ENCODE measurements at places on chromosomes 11 and 22.

- DNase-seq, result no peak
Measured at GRCh38 chr11:73392108-73393010, 16.2 kb downstream of the RELT start.

DNA sequence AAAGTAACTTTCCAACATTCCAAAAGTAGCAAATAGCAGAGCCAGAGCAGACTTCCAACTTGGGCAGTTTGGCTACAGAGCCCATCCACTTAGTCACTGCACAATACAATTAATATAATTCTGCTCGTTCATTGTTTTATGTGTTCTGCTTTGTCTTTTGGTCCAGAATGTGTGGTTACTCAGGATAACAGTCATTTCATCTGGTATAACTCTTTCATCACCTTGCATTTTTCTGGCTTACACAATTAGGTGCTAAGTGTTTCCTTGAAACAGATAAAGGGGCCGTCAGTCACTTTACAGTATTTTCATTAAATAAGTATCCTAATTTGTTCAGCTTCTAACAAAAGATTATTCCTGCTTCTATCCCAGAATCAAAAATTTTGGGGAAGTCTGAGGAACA, 87.2 kb downstream of the LARGE2 start:
- DNase-seq, result no peak

DNA sequence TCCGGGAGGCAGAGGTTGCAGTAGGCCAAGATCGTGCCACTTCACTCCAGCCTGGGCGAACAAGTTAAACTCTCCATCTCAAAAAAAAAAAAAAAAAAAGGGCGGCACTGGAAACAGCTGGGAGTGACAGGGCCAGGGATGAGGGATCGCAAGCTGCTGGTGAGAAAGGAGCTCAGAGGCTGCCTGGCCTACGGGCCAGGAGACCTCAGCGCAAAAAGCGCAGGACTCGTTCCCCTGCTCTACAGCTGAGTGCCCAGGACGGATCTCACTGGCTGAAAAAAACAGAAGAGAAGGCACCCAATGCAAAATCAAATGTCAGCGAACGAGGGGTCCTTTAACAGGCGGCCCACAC, 650 bp upstream of the NUP50 start:
- DNase-seq, result no peak

DNA sequence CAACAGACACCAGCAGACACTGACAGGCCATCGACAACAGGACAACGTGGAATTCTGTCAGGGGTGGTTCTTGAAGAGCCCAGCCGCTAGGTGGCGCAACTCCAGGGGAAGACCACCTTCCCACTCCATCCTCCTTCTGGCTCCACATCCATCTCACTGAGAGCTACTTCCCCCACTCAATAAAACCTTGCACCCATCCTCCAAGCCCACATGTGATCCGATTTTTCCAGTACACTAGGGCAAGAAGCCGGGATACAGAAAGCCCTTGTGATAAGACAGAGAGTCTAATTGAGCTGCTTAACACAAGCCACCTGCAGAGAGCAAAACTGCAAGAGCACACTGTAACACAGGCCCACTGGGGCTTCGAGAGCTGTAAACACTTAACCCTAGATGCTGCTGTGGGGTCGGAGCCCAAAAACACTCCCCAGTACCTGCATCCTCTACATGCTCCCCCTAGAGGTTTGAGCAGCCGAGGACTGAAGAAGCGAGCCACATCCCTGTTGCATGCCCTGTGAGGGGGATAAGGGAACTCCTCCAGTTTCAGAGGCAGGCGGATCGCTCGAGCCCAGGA, 11.5 kb upstream of the RAB39A start:
- no peak for DNase-seq

- no peak for DNase-seq
Measured at GRCh38 chr11:134691985-134692384, 279.9 kb upstream of the B3GAT1 start.

DNA sequence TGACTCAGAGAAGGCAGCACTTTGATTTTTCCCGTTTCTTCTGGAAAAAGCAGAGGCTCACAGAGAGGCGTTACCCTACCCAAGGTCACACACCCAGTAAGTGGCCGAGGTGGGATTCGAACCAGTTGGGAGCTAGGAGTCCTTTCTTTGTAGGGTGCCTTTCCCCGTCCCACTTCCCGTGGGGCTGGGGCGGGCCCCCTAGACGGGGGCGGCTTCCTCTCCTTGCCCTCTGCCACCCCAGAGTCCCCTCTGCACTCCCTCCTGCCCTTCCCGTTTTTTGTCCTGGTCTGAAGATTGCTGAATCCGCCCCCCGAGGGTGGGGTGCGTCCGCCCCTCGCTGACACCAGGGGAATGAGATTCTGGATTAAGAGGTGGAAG, 747 bp downstream of the TPCN2 start:
- no peak for DNase-seq

DNA sequence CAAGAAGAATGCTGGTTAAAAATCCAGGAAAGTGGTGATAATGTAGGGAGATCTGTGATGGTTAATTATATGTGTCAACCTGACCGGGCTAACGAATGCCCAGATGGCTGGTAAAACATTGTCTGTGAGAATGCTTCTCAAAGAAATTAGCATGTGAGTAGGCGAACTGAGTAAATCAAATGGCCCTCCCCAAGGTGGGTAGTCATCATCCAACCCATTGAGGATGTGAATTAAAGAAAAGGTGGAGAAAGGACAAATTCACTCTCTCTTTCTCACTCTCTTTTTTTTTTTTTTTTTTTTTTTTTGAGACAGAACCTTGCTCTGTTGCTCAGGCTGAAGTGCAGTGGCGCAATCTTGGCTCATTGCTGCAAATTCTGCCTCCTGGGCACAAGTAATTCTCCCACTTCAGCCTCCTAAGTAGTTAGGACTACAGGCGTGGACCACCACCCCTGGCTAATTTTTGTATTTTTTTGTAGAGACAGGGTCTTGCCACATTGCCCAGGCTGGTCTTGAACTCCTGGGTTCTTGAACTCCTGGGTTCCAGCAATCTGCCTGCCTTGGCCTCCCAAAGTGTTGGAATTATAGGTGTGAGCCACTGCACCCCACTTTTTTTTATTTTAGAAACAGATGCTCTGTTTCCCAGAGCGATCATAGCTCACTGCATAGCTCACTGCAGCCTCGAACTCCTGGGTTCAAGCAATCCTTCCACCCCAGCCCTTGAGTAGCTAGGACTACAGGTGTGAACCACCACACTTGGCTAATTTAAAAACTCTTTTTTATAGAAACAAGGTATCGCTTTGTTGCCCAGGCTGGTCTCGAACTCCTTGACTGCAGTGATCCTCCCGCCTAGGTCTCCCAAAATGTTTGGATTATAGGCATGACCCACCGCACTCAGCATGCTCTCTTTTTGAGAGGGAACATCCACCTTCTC, 22.0 kb upstream of the P2RY6 start:
- no peak for DNase-seq

DNA sequence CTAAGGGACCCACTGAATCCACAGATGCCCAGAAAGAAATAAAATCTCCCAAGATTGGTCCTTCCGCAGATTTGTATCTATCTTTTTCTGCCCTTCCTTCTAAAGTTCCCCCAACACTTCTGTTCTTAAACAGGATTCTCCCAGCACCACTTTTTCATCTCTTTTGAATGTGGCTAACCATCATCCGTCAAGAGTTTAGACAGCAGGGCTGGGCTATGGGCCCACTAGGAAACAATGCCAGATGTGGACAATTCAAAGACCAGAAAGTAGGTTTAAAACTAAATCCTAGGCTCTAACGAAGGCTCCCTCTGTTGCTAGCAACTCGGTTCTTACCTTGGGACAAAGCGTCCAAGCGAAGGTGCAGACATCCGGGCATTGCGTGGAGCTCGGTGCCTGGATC, 100.0 kb downstream of the AMBRA1 start:
- no peak for DNase-seq

DNA sequence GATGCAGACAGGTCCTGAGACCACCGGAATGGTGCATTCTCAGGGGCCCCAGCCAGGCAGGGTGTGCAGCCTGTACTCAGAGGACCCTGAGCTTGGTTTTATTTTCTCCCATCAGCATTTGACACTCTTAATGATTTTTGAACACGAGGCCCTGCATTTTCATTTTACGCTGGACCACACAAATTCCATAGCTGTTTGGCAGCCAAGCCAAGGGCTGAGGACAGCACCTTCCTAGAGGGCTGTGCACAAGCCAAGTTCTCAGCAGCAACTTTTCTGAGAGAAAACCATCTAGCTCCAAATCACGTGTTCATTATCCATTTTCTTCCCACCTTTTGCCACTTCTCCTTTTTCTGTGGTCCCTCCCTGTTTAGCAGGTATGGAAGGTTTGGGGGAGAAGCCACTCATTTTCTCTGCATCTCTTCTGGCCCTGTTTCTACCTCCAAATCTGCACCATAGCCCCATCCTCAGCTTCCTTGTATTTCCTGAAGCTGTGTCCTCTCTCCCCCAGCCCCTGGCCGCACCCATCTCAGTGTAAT, 60.4 kb downstream of the TRAF6 start:
- no peak for DNase-seq

DNA sequence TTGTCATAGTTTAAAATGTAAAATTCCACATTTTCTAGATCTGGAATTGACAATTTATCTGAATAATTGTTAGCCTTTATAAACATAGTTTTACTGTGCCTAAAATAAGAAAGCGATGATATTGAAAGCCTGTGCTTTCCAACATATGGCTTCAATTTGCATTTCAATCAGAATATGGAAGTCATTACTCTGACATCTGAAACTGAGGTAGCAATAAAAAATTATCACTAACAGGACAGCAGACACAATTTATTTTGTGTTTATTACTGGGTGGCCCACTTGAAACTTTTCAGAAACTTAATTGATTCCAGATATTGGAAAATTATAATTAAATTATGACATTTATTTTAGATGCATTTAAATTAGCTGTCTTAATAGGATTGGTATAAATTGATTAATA, 78.5 kb downstream of the TMEM135 start:
- no peak for DNase-seq

All from AG04449 (cell line).